ENCODE measurements at places on chromosomes 1 and 21. TPM values are rescaled to one million over a fixed set of nuclear protein-coding genes. Genes with fewer than 3 reads are reported as not detected.
A peak's percentile ranks its signal among the peaks of the same experiment; 100 is the strongest.

- no peak for DNase-seq
Observed at GRCh38 chr1:65357291-65357960, 48.1 kb downstream of the DNAJC6 start.

ANGPTL1 gene
- total RNA-seq = 4.1 TPM

DNA sequence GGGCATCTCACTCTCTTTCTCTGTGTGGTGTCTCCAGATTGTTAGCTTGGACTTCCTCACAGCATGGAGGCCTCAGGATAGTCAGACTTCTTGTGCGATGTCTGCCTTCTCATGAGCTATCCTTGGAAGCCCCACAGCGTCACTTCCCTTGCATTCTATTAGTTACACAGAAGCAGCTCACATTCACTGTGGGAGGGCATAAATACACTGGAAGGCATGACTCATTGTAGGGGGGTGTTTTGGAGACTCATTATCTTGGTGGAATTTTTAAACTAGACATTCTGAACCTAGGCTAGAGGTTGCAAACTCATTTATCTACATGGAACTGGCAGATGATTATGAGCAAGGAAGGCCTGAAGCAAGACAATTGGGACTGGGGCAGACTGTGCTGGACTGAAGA, 21.4 kb upstream of the FASLG start:
- peak; percentile 58 for DNase-seq

- DNase-seq = peak; percentile 63
Observed at GRCh38 chr1:246588159-246588721, 22.0 kb downstream of the CNST start.

METTL13 gene
- 38.0 TPM for total RNA-seq
